ENCODE measurements at places on chromosomes 1 and 21.

GRCh38 chr21:35727830-35728229 is 332.5 kb downstream of the SETD4 start:
- no peak for DNase-seq

DNA sequence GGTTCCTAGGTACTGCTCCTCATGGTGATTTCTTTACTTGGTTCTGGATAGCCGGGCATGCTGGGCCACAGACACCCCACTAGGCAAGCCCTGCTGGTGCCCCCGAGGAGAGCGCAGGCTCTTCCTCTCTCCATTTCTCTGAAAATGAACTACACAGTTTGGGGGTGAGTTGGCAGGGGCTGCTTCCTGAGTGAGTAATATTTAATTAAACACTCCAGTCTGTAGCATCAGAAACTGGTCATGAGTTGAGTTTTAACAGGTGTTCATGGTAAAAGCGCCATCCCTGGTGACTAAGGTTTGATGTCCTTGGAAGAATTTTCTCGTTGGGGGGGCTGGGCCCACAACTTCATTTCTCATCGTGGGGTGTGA is 1.7 kb downstream of the SPSB1 start:
- DNase-seq, result no peak

GRCh38 chr1:12450090-12450755 is 167.8 kb downstream of the DHRS3 start:
- DNase-seq, result no peak

DNA sequence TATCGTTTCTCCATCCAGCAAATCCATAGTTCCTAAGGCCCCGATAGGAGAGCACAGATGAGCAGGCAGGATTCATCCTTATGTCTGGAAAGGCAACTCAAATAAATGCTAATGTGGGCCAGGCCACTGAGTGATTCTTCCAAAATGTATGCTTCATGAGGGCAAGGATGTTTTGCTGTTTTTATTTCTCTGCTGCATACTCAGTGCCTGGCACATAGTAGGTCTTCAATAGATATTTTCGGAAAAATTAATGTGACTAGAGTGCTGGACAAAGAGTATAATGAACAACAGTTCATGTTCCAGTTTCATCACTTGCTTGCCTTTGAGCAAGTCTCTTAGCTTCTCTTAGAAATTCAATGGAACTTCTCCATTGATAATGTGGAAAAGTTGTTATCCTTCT is 357.7 kb downstream of the PRDM2 start:
- DNase-seq, result no peak

- DNase-seq, result no peak
These were observed 603 bp upstream of the OPRD1 start for GRCh38 chr1:28811369-28811765.

DNA sequence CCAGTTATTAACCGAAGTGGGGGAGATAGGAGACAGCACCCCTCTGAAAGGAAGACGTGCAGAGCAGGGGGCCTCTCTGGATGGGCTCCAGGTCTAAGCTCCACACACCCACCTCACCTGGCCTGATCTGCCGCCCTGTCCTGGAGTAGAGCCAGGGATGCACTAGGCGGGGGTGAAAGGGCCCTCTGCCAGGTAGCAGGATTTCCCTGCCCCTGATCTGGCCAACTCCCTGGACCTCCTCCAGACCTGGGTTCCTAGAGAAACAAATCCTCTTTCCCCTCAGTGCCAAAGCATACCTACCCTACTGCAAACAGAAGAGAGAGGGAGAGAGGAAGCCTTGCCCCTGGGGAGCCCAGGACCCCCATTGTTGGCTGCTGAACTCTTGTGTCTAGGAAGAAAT is 2.0 kb downstream of the CRABP2 start:
- no peak for DNase-seq

Data from inflammatory macrophage treated with lipopolysaccharide for 4 hours (primary cell).